ENCODE measurements at places on chromosomes 7 and 10.

- no peak for DNase-seq
These were observed 46.9 kb upstream of the TRIM8 start for GRCh38 chr10:102597131-102597991.

GRCh38 chr7:105388356-105389087 is at the start of gene SRPK2:
SRPK2 (minus strand) TSS chr7:105388921.
- DNase-seq, result no peak

DNA sequence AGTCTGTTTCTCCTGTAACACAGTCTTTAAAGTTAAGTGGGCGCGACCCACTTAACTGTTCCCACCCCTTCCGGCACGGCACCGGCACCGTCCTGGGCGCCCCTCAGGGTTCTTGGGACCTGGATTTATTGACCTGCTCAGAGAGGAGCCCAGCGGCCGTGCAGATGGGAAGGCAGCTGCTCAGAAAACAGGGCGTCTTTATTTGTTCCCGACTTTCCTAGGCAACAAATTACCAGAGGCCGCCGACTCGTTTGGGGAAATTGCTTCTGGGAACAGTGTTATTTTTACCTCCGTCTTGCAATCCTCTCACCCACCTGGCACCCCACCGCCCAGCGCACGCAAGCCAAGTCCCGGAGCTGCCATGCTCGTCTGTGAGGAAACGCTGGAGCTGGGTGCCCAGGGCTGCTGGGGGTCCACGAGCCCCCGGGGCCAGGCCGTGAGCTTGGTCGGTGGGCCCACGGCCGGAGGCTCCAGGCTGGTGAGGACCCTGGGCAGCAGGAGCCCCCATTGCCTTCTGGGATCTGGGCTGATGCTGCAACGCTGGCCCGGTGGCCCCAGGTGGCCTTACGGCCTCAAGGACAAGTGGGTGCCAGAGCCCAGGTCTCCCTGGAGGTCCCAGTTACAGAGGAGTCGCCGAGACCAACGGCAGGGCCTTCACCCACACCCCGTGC is 14.9 kb upstream of the ADGRA1 start:
- no peak for DNase-seq

GRCh38 chr7:37216156-37216852 is 232.4 kb downstream of the ELMO1 start:
- DNase-seq, result no peak

DNA sequence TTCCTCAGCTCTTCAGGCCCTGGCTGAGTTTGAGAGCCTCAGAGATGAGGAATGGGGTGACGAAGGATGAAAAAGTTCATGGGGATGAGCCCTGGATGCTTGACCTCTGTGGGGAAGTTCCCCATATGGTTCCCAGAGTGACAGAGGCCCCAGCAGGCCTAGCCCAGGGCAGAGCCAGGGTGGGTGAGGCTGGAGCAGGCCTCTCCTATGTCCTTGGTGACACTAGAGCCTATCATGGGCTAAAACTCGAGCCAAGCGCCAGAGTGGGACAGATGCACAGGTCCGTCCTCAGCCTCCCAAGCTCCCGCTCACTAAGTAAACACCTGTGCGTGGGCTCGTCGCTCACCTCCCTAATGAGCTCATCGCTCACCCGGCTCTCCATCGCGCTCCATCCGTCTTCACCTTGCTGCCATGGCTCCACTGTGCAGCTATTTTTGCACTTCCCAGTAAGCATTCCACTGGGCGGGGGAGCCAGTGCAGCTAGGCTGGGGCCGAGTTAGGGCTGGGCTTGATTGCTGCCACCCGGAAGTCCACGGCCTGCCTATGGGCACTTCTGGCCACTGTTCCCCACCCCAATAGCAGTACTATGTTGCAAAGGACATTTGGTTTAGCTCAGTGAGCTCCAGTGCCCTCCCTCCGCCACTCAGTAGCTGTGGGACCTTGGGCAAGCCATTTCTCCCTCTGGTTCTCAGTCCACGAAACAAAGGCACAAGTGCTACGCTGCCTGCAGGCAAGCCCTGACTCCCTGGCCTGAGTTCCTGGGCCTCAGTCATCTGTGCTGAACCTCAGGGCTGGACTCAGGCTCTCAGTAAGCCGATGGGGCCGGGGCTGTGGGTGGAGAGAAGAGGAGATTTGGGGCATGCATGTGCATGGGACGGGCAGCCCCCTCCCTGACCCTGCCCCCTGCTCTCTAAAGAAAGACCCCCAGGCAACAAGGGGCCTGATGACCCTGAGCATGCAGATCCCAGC is 117.3 kb upstream of the PCBD1 start:
- DNase-seq, result no peak

- no peak for DNase-seq
These were observed 40.9 kb upstream of the KLF6 start for GRCh38 chr10:3825862-3826351.

DNA sequence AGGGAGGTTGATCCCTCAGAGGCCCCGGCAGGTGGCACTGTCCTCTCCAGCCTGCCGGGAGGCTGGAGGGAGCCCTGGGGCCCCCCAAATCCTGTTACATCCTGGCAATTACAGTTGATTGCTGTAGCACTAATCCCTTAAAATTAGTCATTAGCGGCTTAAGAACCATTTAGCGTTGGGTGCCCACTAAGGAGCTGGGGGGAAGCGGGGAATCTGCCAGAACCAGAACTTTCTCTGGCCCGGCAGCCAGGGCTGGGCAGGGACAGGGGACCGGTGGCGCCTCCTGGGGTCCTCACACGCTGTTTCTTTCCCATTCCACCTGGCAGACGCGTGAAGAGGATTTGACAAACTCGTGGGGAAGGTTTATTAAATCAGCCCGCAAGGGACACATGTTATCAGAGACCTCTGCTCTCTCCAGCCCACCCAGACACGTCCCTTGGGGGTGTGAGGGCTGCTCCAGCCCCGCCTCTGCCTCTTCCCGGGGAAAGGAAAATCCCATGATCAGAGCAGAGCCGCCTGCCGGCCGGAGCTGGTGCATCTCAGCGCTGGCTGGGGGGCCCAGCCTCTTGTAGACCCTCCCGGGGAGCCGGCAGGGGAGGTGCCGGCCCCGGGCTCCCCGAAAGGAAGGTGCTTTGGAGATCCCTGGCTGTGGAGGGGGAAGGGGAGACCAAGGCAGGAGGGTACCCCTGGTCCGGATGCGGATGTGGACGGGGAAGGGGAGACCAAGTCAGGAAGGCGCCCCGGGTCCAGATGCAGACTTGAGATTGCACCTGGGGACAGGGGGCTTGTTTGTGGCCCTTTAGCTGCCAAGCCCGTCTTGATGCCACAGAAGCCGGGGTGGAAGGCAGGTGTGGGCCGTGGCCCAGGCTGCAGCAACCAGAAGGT is 142.7 kb downstream of the ELFN1 start:
- DNase-seq, result no peak

GRCh38 chr7:418636-419280 is 100.9 kb downstream of the PDGFA start:
- no peak for DNase-seq

- no peak for DNase-seq
These were observed 666.7 kb upstream of the FOXK1 start for GRCh38 chr7:4015371-4015770.

DNA sequence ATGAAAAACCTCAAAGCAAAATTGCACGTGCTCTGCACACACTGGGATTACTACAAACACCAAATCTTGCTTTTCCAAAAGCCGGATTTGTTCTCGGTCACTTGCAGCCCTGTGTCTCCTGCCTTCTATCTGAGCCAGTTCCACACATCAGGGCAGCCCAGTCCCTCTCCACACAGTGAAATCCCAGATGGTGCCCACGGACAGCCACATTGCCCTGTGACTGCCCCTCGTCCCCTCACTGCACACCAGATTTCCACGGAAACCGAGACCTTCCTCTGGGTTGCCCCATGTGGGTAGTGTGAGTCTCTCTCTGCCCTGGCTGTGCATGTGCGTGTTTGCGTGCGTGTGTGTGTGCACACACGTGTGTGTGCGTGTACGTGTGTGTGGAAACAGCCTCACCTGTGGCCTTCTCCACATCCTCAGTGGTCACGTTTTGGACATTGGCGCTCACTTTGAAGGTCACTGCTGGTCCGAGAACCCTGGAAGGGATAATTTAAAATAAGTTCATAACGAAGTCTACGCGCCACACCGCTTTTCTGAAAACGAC is 506.7 kb downstream of the PTPRN2 start:
- no peak for DNase-seq

GRCh38 chr10:92142949-92143348 is 147.9 kb downstream of the CPEB3 start:
- no peak for DNase-seq

GRCh38 chr10:118276204-118276603 is 65.9 kb downstream of the FAM204A start:
- DNase-seq, result no peak

GRCh38 chr7:48636391-48637015 is 287.8 kb upstream of the CDC14C start:
- no peak for DNase-seq

- no peak for DNase-seq
These were observed 20.5 kb upstream of the COL1A2 start for GRCh38 chr7:94374231-94374630.

DNA sequence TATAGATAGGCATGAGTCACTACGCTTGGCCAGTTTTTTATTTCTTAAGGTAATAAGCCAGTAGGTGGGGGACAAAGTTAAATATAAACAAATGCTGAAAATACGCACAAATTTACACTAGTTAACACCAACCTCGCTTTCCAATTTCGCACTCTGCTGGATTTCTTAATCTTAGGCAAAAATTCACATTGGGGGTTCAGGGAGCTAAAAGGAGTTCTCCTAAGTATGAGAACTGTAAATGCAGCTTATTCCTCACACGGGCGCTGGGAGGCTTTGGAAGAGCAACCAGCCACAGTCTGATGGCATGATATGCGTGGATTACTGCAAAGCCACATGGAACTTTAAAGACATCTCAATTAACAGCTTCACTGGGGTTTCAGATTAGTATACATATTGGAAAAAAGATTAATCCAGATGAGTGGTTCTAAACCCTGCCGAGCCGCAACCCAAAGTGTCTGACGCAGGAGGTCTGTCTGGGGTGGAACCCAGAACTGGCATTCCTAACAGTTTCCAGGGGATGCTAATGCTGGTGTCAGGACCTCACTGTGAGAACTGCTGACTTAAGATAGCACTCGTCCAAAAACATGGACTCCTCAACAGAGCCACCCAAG is 16.2 kb downstream of the TNS3 start:
- no peak for DNase-seq

DNA sequence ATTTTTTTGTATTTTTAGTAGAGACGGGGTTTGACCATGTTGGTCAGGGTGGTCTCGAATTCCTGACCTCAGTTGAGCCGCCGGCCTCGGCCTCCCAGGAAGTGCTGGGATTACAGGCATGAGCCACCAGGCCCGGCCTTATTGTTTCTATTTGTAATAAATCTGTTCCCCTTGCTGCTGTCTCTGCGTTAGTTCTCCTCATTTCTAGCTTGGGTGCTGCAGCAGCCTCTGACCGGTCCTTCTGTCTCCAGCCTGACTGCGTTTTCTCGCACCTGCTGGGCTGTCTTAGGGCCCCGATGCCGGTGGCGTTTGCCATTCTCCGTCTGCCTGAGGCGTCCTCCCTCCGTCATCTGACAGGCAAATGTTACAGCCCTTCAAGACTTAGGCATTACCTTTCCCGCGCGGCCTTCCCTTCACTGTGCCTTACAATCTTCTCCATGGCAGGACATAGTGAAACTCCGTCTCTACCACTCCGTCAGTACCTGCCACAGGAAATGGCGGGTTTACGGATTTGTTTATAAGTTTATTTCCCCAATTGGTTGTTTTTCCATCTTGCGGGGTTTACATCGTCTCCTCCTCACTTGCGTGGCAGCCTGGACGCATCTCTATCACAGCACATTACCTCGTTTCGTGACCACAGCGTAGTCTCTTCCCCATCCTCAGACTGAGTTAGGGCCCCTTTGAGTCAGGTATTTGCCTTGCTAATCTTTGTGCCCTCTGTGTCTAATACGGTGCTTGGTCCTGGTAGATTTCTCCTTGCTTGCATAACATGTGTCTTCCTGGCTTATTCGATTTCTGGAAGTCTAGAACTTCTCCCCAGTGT is 2.3 kb upstream of the GIMAP8 start:
- no peak for DNase-seq

- no peak for DNase-seq
These were observed 21.5 kb downstream of the BTAF1 start for GRCh38 chr10:91944880-91945630.

DNA sequence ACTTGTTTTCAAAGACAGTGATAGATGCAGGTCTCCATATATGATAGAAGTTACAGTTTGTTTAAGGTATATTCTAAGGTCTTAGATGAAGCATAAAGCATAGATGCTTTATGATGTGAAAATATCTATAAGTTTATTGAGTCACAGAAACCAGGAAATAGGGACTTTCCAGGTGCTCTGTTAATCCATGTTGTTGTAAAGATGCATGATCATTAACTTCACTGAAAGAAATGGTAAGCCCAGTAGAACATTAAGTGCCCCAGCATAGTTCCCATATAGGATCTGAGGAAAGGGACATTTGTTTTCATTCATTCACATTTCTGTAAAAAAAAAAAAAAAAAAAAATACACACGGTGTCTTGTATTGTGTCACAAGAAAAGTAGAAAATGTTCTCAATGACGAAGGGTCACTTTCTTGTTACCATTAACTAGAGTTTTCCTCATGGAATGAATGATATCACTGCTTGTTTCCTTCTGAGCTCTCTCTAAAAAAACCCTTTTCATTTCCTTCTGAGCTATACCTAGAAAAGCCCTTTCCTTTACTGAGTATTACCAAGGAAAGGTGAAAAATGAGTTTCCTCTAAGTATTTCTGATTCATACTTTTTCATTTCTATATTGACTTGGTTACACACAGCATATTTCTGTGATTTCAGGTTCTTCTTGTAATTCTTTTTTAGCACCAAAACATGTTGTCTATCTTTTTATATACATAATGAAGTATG is 105.2 kb downstream of the MACC1 start:
- no peak for DNase-seq

- DNase-seq, result no peak
These were observed 40.3 kb upstream of the SH2D4B start for GRCh38 chr10:80497187-80498077.

DNA sequence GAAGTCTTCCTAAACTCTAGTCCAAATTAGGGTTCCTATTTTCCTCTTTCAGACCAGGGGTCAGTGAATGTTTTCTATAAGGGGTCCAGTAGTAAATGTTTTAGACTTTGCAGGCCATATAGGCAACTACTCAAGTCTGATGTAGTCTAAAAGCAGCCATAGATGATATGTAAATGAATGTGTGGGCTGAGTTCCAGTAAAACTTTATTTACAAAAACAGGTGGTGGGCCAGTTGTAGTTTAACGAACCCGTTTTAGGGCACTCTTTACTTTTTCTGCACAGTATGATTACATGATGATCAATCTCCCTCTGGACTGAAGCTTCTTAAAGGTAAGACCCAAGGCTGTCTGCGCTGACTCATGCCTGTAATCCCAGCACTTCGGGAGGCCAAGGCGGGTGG is 243.6 kb downstream of the CAMK1D start:
- DNase-seq, result no peak

DNA sequence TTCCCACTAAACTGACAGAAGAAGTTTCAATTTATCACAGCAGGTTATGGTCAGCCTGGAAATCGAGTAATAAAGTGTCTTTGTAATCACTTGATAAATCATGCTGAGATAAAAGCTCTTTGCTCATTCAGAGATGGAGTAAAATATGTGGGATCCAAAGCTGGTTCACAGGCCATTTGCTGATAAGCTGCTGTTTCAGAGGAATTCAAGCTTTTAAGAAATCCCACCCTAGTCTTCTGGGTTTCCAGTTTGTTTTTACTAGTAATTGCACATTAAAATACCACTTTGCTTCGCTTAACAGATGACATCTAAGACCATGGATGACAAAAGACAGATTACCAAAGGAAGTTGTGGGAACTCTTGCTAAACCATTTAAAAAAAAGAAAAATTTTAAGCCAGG is 37.4 kb upstream of the CDK6 start:
- DNase-seq, result no peak

Data from iPS DF 6.9 (cell line).